ENCODE measurements at places on chromosomes 2 and 18.

- DNase-seq: no peak
Observed at GRCh38 chr2:240614391-240614790, 10.9 kb upstream of the GPR35 start.

DNA sequence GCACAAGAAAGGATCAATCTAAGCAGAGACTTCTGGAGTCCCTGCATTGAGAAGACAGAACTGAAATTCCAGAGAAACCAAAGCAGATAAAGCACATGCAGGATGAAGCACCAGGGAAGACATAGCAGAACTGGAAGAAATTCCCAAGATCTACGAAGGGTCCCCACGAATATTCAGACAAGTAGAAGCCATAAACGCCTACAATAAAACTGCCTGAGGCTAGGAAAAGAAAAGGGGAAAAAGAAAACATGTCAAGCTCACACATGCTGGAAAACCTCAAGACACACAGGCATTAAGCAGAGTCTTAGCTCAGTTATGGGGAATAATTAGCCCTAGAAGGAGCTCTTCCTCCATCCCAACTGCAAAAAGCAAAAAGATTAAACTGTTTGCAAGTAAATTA, 171.2 kb downstream of the NBAS start:
- DNase-seq: no peak

DNA sequence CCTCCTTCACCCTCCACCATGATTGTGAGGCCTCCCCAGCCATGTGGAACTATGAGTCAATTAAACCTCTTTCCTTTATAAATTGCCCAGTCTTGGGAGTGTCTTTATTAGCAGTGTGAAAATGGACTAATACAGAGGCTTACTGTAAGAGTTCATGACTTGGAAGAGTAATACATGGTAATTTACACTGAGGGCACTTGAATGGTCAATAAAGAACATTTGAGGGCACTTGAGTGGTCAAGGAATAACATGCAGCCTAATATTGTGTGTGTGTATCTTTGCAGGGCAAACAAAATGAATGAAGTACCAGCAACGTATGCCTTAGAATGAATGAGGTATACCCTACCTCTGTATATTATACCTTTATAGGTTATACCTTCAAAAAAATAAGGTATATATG, 190.4 kb upstream of the SOX11 start:
- no peak for DNase-seq

GRCh38 chr2:239991689-239992314, 33.3 kb downstream of the NDUFA10 start:
- DNase-seq: peak; percentile 56

DNA sequence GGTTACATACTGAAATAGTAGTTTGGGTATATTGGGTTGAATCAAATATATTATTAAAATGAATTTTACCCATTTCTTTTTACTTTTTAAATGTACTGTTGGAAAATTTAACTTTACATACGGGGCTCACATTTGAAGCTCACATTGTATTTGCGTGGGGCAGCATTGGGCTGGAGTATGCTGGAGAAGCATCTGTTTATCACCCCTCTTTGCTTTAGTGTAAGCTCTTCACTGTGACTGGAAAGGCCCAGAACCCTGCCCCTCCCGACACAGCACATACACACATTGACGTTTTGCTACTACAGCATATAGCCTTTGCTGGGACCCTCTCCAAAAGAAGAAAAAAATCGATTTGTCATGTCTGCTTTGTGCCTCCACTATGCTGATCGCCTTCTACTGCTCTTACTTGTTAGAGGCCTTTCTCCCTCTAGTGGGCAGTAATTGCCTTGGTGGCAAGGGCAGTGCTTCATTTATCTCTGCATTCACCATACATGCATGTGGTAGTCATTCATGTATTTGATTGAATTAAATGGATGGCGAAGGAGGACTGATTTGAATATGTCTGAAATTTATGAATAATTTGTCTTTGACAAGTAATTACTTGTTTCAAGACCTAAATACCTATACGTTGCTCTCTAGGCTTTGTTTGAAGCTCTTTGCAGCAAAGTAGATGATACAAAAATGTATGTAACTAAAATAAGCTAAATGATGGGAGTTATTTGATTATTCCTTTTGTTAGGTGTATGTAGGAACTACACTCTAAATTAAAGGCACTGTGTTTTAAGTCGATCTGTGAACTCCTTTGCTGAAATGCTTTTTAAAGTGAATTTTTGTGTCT, 37.4 kb downstream of the VAPA start:
- peak; percentile 52 for DNase-seq

GRCh38 chr2:200702646-200703118, 109.0 kb upstream of the BZW1 start:
- no peak for DNase-seq

DNA sequence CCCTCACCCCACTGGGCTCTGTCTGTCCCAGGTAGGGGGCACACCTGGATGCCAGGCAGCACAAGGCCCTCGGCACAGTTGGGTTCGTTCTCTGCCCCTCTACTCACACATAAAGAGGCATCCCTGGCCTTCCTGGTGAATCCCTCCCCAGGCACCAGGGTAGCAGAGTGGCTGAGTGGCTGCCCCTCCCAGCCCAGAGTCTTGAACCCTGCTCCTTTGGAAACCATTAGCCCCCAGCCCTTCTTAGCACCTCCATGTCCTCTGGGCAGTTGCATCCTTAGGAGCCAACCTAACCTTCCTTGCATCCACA, 2.0 kb downstream of the GPC1 start:
- no peak for DNase-seq

- no peak for DNase-seq
Observed at GRCh38 chr2:210762604-210763588, 206.5 kb downstream of the CPS1 start.

- DNase-seq: no peak
Observed at GRCh38 chr2:196172951-196173350, 1.6 kb upstream of the STK17B start.

DNA sequence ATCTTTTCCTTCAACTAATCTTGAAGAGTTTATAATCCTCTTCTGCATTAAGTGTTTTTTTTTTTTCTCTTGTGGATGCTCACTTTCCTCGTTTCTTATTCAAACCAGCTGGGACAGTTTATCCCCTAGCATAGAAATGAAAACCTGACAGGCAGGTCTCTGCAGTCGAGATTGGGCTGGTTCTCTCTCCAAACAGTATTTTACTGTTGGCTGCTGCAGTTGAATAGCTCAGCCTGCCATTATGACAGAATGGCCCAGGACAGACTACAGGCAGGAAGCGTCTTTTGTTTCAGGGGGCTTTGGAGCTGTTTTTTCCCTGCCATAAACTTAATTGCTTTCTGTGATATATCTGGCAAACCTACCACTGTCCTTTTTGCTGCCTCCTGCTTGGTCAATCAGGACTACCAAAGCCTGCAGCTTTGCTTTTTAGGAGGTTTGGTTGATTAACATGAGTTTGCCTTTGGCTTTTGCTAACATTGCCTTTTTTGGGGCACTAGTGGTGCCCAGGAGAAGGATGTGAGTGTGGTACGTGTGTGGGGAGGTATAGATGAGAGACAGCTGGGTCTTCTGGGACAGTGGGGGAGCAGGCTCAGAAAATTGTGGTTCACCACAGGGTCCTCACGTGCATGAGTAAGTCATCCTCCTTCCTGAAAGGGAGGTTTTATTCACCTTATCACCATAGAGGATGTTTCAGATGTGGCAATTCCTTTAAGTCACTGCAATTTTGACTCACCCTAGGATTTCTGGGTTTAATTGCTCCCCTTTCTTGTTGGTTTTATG, 128.7 kb downstream of the LYPD6B start:
- DNase-seq: peak; percentile 40

DNA sequence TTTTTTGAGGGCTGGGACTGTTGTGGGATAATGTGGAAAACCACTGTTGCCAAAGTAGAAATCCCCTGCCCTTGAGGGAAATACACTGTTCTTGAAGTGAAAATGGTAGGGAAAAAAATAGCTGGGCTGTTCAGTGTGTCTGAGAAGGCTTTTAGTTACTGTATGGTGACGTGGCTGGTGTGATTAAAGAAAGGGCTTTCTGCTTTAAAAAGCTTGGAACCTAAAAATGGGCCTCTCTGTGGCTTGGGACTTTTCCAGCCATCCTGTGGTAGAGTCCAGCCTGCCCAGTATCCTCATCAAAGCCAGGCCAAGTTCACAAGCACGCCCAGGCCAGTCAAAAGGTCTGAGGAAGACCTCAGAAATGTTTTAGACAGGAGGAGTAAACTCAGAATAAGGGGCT, 6.8 kb downstream of the MGAT5 start:
- DNase-seq: no peak

GRCh38 chr18:80167331-80167730, 58.3 kb downstream of the ADNP2 start:
- no peak for DNase-seq

- no peak for DNase-seq
Observed at GRCh38 chr2:159262226-159262625, 24.3 kb downstream of the WDSUB1 start.

DNA sequence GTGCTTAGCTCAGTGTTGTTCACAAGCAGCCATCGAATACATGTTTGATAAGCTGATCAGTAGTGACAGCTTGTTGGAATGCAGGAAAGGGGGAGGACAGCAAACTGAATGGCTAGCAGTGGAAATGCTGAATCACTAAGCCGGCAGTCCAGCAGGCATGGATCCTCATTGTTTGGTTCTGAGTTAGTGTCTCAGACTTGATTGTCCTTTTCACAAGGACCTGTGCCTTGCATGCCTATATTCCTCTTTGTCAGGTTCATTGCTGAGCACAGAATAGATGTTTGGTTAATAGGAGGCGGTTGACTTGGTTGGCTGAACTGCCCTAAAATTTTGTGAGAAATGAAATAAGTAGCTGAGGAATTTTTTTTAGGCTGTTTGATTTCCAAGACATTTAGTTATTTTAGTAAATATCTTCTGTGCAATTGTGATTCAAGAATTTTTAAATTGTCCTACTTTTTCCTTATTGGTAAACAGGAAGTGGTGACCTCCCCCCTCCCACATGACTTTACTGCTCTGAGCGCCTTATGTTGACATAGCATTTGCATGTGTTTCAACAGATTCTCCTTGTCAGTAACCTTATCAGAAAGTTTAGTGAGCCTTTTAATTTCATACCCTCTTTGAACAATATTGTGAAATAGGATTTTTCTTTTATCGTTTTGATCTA, 21.4 kb upstream of the STON1 start:
- DNase-seq: peak; percentile 42

GRCh38 chr18:22186484-22186971, 17.1 kb downstream of the GATA6 start:
- DNase-seq: peak; percentile 87

- peak; percentile 92 for DNase-seq
Observed at GRCh38 chr2:109125593-109126500, 3.2 kb upstream of the SH3RF3 start.

DNA sequence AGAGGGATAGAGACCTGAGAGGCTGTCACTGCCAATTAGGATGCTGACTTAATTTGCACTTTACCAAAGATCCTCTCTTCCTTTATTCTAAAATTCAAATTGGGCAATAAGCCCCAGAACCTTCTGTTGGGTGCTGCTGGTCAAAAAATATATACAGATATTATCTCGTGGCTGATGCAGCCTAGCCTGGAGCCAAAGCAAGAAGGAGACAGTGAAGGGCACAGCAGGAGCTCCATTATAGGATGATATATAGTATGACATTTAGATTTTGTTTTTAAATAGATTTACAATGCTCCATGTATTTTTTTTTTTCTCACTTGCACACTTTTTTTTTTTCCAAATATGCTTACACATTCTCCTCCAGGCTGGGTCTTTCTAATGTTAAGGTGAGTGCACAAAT, 579.3 kb downstream of the PIK3C3 start:
- DNase-seq: no peak

DNA sequence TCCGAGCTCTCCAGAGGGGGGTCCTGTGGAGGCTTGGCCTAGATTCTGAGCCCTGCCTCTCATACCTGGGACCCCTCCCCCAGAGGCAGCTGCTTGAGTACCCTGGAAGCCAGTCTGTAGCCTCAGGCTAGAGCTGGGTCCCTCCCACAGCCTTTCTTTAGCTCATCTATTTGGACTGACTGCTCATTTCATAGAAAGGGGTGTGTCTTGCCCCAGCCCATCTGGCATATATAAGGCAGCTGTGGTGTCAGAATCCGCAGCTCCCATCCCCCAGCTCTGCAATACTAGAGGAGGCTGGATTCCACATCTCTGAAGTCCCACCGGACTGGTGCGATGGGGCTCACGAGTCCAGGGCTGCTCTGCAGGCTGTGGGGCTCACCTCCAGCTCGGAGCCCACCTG, 26.1 kb downstream of the MPHOSPH10 start:
- no peak for DNase-seq

- no peak for DNase-seq
Observed at GRCh38 chr2:10788855-10789254, 23.7 kb downstream of the PDIA6 start.

- no peak for DNase-seq
Observed at GRCh38 chr18:75139226-75139911, 69.6 kb downstream of the PTGR3 start.

DNA sequence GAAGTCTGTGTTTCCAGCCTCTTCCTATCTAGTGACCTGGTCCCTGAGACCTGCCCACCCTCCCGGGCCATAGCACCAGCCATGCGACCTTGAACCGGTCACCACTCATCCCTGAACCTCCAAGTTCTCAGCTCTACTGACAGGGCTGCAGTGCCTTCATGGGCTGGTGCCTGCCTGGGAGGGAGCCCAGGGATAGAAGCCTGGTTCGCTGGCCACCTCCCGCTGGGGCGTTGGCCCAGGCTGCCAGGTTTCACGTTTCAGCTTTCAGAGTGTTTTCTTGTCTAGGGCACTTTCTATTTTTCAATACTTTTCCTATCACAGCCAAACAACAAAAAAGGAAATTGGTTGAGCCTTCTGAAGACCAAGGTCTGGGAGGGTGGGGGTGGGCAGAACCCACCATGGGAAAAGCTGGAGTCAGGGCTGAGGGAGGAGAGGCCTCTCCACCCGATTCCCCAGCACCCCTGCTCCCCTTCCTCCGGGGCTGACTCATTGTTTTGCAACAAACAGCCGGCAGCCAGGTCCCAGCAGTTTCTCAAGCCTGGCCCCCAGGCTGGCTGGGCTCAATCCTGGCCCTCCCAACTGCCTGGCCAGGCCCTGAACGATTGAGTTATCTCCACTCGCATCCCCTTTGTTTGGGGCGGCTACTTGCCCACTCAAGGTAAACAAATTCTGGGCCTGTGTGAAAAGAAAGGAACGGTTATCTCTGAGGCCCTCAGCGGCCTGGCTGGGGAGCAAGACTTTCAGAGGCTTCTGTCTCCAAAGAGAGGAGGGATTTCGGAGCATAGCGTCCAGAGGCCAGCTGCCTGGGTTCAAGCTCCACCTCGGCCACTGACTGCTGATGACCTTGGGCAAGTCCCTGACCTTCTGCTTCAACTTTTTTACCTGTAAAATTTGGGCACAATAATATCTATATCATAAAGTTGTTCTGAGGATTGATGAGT, 47.5 kb downstream of the ZFP36L2 start:
- peak; percentile 80 for DNase-seq

GRCh38 chr2:96626553-96626942, 11.6 kb downstream of the KANSL3 start:
- no peak for DNase-seq

DNA sequence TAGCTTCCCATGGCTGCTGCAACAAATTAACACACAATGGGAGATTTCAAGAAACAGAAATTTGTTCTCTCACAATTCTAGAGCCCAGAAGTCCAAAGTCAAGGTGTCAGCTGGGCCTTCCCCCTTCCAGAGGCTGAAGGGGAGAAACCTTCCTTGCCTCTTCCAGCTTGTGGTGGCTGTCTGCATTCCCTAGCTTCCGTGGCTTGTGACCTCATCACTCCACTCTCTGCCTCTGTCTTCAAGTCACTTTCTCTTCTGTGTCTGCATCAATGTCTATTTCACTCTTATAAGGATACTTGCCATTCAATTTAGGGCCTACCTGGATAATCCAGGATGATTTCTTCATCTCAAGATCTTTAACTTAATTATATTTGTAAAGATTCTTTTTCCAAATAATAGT, 16.8 kb upstream of the SRBD1 start:
- DNase-seq: peak; percentile 78

- DNase-seq: no peak
Observed at GRCh38 chr2:51918113-51918512, 886.2 kb upstream of the NRXN1 start.
